Hematopoietic multipotent progenitor cell treated with erythropoietin and hydrocortisone succinate and interleukin-3 and kit ligand, for 8 days (in vitro differentiated cells): ENCODE measurements at places on chromosomes 4 and X.

- no peak for DNase-seq
Measured at GRCh38 chr4:138488533-138488932, 246.4 kb upstream of the SLC7A11 start.

DNA sequence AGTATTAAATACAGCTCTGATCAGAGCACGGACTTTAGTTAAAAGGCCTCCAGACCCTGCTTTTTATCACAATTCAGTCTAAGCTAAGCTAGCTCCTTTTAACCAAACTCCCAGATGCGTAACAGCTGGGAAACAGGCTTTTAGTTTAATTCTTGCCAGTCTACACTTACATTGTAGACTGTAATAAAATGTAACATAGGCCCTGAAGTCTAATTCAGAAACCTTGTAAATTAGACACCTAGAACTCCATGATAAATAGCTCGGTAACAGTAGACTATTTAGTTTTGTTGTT lies 20.1 kb downstream of the FBXO8 start:
- DNase-seq = no peak

- DNase-seq = no peak
Measured at GRCh38 chrX:25156323-25156722, 140.6 kb upstream of the ARX start.

- DNase-seq = no peak
Measured at GRCh38 chr4:100086766-100087431, 103.4 kb downstream of the DDIT4L start.

DNA sequence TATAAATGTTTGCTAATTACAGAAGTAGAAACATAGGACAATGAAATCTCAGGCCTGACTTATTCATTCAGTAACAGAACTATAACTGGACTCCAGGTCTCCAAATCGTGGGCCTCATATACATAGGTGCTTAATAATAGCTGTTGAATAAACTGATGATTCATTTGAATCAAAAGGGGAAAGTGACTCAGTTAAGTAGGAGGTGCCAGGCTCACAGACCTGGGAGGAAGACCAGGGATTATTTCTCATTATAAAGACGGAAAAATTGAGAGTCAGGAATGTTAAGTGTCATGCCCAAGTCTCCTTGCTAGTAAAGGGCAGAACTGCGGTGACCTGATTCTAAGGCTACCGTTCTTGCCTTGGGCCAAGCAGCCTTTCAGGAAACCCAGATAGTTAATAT lies 131.5 kb downstream of the HS3ST1 start:
- DNase-seq = no peak

GRCh38 chr4:97317671-97318070 lies 825.6 kb downstream of the STPG2 start:
- no peak for DNase-seq

DNA sequence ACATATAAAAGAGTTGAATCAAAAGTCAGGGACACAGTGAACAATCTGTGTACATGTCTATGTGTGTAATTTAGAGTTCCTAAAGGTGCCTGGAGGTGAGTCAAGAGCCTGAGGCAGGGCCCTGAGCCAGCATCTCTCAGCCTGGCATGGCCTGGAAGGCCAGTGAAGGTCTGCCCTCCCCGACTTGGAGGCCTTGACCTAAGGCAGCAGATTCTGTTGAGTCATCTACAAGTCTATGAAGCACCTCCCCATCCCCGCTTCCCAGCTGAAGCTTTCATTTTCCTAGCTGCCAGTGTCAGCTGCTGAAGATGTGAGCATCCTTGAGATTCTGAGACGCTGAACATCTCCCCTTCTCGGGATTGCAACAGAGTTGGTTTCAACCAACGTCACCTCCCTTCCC lies 583.9 kb downstream of the BCOR start:
- DNase-seq = no peak
